Lung (tissue), 17 donors: ENCODE measurements at places on chromosomes 7 and 10. TPM values are rescaled to one million over a fixed set of nuclear protein-coding genes. Genes with fewer than 3 reads are reported as not detected.

The NT5C2 gene
- 178 TPM for total RNA-seq

The TAS2R16 gene
- total RNA-seq: not detected

The PRSS37 gene
- not detected for total RNA-seq

The UBE2D1 gene
- 15.6 TPM for total RNA-seq

The HKDC1 gene
- 11.1 TPM for total RNA-seq

The KIAA1549 gene
- total RNA-seq: 5.8 TPM

The LMTK2 gene
- 25.8 TPM for total RNA-seq

The RTKN2 gene
- 34.7 TPM for total RNA-seq

The HTR7 gene
- 0.18 TPM for total RNA-seq

The CLEC5A gene
- 8.8 TPM for total RNA-seq

The STK17A gene
- 34.7 TPM for total RNA-seq

The ZNF277 gene
- 23.0 TPM for total RNA-seq

The GIMAP7 gene
- total RNA-seq: 30.8 TPM

The MRLN gene
- 0.98 TPM for total RNA-seq

The CUL2 gene
- total RNA-seq: 23.7 TPM

The MGAM2 gene
- total RNA-seq: 0.20 TPM

The CRTAC1 gene
- total RNA-seq: 55.1 TPM

The PTF1A gene
- not detected for total RNA-seq

The MYPN gene
- 0.28 TPM for total RNA-seq

The SPDYE1 gene
- total RNA-seq: 0.09 TPM

The EPO gene
- total RNA-seq: not detected
